ENCODE measurements at places on chromosomes 1 and 21. TPM values are rescaled to one million over a fixed set of nuclear protein-coding genes. Genes with fewer than 3 reads are reported as not detected.

Gene NUDT4B
- 0.96 TPM for total RNA-seq

Gene LRRC71
- not detected for total RNA-seq

GRCh38 chr1:211589782-211590721, 11.1 kb upstream of the SLC30A1 start:
- DNase-seq = no peak

GRCh38 chr21:34882719-34883131, 166.4 kb downstream of the RUNX1 start:
- DNase-seq = no peak

All from activated T-cell treated with anti-CD3 and anti-CD28 coated beads, Interleukin-2, amount 50 U/mL, for 4 hours (primary cell).